ENCODE measurements at places on chromosomes 3 and 15.

- no peak for DNase-seq
These were observed 22.9 kb downstream of the GRAMD2A start for GRCh38 chr15:72174551-72175165.

DNA sequence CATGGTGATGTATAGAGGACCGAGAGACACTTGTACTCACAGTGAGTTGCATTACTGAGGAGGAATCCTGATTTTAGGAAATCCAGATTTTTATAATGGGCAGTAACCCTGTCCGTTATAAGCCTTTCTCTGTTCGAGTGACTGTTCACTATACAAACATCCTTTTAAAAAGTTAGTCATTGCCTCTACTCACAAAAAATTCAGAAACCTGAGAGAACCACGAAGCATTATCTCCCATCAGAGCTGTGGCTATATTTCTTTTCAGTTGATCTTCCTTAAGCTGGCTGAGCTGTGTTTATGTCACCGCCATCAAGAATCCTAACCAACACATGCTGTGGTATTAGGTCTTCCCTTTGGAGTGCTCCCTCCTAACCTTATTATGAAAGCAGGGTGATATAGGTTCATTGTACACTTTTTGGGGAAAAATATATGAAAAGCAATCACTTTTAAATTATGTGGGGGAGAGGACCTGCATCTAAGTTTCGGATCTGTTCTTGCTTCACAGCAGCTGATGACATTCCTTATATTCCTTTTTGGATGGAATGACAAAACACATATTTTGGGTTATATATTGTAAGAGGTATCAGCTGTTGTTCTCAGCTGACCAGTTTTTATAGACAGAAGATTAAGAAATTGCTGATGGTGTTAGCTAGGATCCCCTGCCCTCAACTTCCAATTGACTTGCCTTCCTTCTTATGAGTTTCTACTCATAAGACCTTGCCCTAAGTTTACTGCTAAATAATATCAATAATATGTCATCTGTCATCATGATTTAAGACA is 465.9 kb upstream of the RASGRP1 start:
- DNase-seq, result no peak

DNA sequence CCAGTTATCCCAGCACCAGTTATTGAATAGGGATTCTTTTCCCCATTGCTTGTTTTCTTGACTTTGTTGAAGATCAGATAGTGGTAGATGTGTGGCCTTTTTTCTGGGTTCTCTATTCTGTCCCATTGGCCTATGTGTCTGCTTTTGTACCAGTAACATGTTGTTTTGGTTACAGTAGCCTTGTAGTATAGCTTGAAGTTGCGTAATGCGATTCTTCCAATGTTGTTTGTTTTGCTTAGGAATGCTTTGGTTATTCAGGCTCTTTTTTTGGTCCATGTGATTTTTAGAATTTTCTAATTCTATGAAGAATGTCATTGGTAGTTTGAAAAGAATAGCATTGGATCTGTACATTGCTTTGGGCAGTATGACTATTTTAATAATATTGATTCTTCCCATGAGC is 94.3 kb upstream of the CHMP2B start:
- DNase-seq, result no peak

DNA sequence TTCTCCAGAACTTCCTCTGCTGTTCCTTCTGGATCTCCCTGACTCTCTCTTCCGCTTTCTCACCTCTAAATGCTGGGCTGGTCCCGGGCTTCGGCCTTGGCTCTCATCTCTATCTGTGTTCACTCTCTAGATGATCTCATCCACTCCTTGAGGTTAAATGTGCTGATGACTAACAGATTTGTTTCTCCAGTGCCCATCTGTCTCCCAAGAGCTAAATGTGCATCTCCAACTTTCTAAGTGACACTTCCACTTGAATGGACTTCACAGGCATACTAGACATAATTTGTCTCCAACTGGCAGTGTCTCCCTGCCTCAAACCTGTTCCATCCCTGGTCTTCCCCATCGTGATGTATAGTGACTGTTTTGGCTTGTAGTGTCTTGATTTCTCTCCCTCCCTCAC is 95.3 kb downstream of the ITPR1 start:
- peak; percentile 15 for DNase-seq

GRCh38 chr3:47266709-47267489 is 15.7 kb downstream of the KIF9 start:
- peak; percentile 87 for DNase-seq

GRCh38 chr15:89052474-89052873 is 35.8 kb upstream of the ABHD2 start:
- DNase-seq, result no peak

- DNase-seq, result no peak
These were observed 164.1 kb upstream of the LRRN1 start for GRCh38 chr3:3635109-3635508.

DNA sequence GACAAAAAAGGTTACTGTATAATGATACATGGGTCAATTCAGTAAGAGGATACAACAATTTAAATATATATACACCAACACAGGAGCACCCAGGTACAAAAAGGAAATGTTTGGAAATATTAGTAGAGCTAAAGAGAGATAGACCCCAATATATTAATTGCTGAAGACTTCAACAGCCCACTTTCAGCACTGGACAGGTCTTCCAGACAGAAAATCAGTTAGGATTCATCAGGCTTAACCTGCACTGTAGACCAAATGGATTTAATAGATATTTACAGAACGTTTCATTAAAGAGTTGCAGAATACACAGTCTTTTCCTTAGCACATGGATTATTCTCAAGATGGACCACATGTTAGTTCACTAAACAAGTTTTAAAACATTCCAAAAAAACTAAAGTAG is 845.9 kb upstream of the GBE1 start:
- DNase-seq, result no peak

GRCh38 chr15:74431116-74431515 is 2.6 kb downstream of the SEMA7A start:
- DNase-seq, result no peak

- no peak for DNase-seq
These were observed 160.9 kb downstream of the EDEM1 start for GRCh38 chr3:5348229-5348902.

- no peak for DNase-seq
These were observed 8.1 kb downstream of the INAFM2 start for GRCh38 chr15:40331637-40332036.

- DNase-seq, result peak; percentile 43
These were observed 61.9 kb upstream of the C3orf80 start for GRCh38 chr3:160163229-160163878.

DNA sequence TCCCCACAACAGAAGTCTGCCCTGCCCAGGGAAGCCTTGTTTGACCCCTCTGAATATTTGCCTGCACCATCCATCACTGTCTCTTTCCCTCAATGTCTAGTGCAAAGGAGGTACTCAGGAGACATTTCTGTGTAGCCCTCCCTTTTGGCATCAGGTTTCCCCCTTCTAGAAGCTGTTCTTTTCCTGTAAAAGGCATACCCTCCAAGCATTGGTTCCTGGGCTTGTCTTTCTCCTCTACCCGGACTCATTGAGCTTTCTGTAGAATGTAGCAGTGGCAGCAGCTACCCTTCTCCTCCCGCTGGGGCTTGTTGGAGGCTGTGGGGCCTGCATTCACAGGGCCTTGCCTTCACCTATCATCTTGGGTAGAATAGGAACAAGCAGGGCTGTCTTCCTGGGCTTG is 63.5 kb downstream of the CTDSPL start:
- no peak for DNase-seq

- no peak for DNase-seq
These were observed 7.3 kb downstream of the VILL start for GRCh38 chr3:37997791-37998370.

DNA sequence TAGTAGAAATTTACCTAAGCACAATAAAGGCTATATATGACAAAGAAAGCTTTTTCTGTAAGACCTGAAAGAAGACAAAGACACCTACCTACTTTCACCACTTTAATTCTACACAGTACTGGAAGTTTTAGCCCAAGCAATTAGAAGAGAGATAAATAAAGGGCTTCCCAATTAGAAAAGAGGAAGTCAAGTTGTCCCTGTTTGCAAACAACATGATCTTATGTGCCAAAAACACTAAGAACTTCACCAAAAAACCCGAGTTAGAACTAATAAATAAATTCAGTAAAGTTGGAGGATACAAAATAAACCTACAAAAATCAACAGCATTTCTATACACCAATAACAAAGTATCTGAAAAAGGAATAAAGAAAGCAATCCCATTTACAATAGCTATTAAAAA is 190.9 kb downstream of the NR2F2 start:
- no peak for DNase-seq

DNA sequence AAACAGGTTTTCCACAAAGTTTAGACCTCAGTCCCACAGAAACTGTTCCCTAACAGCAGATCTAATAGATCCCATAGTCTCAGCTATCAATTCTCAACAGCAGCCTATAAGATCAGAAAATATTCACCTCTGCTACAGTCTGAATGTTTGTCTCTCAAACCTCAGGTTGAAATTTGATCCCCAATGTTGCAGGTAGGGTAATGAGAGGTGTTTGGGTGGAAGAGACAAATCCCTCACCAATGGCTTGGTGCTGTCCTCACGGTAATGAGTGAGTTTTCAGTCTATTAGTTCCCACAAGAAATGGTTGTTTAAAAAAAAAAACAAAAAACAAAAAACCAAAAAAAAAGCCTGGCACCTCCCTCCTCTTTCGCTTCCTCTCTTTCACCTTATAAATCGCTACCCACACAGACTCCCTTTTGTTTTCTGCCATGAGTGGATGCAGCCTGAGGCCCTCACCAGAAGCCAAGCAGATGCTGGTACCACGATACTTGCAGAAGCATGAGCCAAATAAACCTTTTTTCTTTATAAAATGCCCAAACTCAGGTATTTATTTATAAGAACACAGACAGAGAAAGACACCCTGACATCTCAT is 14.2 kb downstream of the ZNF280D start:
- no peak for DNase-seq

- DNase-seq, result no peak
These were observed 47.9 kb upstream of the FEZF2 start for GRCh38 chr3:62421207-62421606.

DNA sequence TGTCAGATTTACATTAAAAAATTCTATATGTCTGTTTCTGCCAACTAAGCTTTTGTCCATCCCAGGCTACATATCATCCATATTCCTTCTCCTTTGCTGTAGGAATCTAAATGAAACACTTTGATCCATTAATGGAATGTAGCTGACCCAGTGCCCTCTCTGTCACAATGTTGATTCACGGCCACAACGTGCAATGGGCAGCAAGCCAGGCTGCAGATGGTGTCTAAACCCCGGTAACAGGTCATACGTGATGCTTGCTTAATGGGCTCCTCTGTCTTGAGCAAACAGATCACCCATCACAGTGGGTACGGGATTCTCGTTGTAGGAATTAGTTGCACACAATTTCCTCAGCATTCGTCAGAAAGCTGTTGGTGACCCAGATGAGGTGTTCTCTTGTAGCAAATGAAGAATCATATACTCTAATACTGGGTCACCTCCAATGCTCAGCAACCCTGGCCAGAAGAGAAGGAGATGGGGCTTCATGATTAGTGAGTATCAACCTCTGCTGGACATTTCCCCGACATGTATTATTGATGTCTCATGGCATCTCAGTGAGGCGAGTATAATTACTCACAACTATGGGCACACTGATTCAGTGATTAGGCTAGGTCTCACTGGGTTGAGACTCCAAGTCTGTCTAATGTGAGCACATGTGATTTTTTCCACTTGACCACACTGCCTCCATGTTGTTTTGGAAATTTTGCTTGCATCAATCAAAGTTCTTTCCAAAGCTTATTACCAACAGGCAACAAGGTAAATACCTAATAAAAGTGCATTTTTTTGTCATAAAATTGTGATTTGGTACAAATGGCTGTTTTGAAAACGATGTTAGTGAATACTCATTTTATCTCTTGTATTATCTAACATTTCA is 12.9 kb upstream of the DCBLD2 start:
- DNase-seq, result no peak

- no peak for DNase-seq
These were observed 171.1 kb downstream of the MAGI1 start for GRCh38 chr3:65867463-65868210.

DNA sequence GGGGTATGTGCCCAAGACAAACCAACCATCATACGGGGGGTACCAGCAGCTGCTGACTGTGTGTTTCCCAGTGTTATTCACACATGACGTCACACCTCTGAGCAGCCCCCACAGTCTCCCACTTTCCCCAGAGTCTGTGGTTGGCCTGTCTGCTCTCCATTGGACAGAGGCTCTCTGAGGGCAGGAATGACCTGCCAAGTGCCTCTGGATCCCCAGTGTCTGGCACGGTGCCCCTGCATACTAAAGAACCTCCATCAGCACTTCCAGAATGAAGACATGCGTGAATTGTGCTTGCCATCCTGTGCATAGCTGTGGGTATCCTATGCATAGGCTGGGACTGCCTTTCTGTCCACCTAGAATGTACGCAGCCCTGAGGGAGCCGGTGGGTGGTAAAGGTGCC is 3.5 kb upstream of the CCDC9B start:
- no peak for DNase-seq

GRCh38 chr3:99319450-99319849 is 318.9 kb upstream of the COL8A1 start:
- DNase-seq, result no peak

GRCh38 chr15:48557335-48557734 is 88.2 kb downstream of the FBN1 start:
- no peak for DNase-seq

DNA sequence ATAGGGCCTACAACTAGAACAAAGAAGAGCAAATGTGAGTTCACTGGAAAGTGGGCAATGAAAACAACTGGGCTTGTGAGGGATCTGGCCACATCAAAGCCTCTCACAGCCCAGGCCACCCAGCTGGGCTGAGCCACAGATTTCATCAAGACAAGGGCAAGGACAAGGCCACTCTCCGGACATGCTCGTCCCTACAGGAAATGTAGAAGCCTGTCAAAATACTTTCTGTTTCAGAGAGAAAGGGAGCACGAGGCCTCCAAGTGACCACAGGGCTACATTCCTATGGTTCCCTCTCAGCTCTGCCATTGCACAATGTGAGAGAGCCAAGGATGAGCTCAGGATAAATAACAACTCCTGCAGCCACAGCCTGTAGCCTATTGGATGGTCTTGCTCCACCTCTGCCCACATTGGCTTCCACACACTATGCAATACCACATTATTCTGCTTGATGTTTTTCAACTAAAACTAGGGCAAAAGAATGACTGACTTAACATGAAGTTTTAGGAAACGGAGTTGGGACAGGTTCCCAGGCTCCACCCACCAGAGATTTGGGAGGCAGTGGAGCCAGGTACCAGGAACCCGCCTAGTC is 12.1 kb downstream of the TBC1D2B start:
- DNase-seq, result peak; percentile 98

GRCh38 chr15:66951531-66952320 is 113.7 kb upstream of the SMAD3 start:
- DNase-seq, result peak; percentile 45

GRCh38 chr15:75307778-75308390 is 25.2 kb downstream of the GOLGA6D start:
- peak; percentile 7 for DNase-seq
